AG08395 (cell line): ENCODE measurements at places on chromosomes 1 and 21.

DNA sequence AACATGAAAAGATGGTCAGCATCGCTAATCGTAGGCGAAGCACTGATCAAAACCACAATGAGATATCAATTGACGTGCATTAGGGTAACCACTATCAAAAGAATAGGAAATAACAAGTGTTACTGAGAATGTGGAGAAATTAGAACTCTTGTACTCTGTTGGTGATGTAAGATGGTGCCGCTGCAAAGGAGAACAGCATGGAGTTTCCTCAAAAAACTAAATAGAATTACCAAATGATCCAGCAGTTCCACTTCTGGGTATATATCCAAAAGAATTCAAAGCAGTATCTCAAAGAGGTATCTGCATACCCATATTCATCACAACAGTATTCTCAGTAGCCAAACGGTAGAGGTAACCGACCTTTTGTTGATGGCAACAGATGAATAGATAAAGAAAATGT, 8.3 kb upstream of the CD101 start:
- DNase-seq, result no peak

GRCh38 chr1:6005276-6005917, 13.2 kb upstream of the NPHP4 start:
- DNase-seq, result no peak

- no peak for DNase-seq
Observed at GRCh38 chr1:62128745-62129144, 65.9 kb upstream of the L1TD1 start.

DNA sequence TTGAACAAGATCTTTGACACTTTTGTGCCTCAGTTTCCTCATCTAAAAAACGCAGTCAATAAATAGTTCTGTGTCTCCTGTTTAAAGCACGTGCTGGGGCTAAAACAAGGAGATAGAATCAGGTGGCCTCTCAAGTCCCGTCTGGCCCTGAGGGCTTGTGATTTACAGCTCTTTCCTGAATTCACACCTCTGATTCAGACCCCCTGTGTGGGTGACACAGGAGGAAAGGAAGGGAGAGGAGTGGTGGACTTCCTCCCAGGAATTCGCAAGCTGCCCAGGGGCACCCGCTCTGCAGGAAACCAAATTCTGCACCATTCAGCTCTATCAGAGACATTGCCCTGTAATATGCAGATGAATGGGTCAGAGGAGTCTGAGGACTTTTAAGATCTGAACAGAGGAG, 5.2 kb upstream of the PRR9 start:
- no peak for DNase-seq

- no peak for DNase-seq
Observed at GRCh38 chr21:43825936-43826622, 36.7 kb downstream of the RRP1 start.

DNA sequence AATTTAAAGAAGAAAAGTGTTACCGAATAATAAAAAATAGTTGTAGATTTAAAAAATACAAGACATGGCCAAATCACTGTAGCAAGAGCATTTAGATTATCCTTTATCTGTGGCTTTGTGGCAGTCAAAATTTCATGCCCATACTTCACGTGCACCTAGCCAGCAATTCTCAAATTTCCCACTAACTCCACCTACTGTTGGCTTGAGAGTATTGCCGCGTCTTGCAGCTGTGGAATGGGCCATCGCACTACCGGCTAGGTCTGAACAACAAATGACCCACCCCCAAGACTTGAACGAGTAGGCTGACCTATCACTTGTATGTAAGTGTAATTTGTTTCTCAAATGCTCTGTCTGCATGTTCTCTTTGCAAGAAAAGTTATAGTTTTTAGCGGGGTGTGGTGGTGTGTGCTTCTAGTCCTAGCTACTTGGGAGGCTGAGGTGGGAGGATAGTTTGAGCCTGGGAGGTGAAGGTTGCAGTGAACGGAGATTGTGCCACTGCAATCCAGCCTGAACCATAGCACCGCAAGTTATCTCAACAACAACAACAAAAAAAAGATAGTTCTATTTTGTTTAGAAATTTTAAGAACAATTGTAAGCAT, 4.1 kb downstream of the KRTAP13-4 start:
- DNase-seq, result peak; percentile 2

DNA sequence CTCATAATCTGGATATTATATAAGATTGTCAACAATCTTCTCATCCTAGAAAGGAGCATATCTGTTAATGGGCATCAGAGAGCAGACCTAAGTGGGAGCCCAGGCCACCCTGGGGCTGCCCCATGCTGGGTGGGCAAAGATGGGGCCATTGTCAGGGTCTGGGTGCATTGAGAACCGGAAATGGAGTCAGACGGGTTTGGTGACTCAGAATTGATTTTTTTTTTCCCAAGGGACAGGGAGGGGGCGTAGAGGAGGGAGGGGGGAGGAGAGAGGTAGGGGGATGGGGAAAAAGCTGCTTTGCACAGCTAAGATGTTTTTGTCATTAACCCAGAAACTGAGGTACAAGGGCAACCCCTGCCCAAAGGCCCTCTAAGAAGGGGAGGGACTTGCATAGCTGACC, 1.3 kb downstream of the ATXN7L2 start:
- no peak for DNase-seq

DNA sequence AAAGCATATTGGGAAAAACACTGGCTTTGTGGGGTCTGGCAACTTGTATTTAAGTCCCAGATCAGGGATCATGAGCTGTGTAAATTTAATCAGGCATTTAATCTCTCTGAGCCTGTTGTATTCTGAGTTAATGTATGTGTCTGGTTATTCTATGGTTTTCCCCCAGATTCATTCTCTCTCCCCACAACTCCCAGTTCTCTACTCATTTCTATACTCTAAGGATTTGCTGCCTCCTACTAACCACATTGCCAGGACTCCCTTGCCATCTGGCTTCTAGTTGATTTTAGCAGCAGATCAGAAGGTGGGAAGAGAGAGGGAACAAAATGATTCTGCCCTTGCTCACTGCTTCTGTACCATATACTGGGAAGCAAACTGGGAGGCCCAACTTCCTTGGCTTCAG, 31.4 kb upstream of the S1PR1 start:
- no peak for DNase-seq

GRCh38 chr1:151763990-151764389, 694 bp upstream of the MRPL9 start:
- DNase-seq, result peak; percentile 25

DNA sequence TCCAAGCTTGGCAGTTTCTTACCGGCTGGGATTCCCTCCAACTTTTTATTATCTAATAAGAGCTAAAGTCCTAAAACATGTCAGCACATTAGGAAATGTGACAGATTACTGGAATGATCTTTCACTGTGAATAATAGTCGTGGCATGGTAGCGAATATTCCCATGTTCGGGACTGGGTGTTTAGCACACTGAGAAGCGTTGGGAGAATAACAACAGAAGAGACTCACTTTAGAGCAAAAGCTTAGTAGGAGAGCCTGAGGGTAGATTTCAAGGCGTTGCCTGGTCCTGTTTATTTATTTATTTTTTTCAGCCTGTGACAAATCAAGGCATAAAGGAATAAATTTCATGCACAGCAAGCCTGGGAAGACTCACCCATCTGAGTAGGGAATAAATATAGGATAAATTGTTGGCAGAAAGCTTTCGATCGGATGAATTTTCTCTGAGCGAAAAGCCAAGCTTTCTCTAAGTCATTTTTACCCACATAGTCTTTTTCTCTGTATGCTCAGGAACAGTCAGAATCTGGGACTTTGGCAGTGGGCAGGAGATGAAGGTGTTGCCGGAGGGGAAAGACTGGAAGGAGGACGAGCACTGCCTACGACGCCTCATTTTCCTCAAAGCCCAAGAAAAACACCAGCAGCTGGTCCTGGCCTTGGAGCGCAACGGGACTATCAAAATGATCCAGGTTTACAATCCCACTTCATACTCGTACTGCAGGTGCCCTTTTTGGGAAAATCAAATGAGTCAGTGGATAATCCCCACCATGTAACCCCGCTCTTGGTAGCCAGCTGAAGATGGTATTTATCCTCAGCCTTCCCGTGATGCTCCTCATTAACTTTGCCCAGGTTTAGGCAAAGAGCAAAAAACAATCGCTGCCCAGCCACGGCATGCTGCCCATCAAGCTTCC, 97.2 kb downstream of the WDR64 start:
- peak; percentile 5 for DNase-seq

DNA sequence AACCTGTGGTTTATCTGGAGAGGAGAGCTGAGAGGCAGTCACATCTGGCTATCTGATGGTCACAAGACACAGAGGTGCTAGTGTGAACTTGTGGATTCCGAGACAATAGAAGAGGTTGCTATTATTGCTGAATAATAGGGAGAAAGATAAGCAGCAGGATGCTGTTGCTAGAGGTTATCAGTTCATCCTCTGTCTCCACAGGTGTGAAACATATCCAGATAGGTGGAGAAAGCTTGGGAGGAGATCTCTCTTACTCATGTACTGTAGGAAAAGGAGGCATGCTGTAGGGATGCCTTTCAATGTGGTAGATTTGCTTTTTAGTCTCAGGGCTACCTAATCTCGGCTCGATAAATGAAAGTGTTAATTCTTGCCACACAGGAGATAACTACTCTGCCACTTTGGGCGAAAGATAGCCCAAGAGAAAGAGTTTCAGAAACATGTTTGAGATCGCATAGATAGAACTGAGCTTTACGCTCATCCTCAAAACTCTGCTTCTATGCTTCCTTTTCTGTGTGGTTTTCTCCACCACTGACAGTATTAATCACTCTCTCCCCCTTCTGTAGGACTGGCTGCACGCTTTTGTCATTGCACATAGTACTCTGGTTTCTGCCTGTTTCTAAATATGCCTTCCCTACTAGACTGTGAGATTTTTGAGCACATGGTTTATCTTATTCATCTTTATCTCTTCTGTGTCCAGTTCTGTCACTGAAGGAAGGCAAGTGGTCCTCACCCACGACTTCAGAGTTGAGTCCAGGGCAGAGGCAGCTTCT, 36.7 kb upstream of the PLXNA2 start:
- no peak for DNase-seq

DNA sequence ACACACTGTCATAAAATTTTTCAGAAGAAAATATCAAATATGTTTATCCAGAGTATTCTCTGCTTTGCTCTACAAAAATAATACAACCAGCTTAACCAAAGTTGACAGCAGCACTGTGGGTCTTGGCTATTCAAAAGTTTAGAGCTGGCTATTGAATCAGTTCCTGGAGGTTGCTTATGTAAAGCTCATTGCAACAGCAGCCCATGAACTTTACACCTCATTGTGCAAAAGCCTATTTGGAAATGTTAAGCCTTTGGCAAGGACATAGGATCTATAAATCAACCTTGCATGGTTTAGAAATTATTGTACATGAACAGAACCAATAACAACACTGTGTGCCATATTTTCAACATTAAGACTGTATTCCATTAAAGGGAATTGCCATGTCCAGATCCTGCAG, 714.9 kb downstream of the ADGRL2 start:
- DNase-seq, result no peak

DNA sequence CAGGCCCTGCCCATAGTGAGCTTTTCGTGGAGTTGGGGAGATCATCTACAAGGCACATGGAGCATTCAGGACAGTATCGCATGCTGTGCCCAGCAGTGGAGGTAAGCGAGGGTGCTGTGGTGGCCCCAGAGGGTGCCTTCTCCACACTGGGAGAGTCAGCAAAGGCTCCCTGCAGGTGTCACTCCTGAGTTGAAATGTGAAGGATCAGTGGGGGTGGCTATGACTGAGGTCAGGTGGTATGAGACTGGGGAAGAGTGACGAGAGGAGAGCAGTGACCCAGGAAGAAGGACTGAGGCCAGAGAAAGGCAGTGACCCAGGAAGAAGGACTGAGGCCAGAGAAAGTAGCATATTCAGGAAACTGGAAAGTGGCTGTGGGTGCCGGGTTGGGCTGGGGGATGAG, 53.0 kb downstream of the SPAG17 start:
- DNase-seq, result no peak

DNA sequence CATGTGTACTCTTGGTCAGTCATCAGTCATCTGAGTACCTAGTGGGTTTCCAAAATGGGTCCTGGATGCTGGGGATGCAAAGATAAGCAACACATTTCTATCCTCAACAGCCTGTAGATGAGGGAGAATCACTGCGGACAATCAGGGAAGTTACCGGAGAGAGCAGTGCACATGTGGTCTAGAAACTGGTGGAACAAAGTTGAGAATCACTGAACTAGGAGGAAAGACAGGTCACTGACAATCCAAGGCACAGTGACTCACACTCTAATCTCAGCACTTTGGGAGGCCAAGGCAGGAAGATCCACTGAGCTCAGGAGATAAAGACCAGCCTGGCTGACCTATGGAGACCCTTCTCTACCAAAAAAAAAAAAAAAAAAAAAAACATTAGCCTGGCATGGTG, 31.4 kb upstream of the LGALS8 start:
- no peak for DNase-seq

DNA sequence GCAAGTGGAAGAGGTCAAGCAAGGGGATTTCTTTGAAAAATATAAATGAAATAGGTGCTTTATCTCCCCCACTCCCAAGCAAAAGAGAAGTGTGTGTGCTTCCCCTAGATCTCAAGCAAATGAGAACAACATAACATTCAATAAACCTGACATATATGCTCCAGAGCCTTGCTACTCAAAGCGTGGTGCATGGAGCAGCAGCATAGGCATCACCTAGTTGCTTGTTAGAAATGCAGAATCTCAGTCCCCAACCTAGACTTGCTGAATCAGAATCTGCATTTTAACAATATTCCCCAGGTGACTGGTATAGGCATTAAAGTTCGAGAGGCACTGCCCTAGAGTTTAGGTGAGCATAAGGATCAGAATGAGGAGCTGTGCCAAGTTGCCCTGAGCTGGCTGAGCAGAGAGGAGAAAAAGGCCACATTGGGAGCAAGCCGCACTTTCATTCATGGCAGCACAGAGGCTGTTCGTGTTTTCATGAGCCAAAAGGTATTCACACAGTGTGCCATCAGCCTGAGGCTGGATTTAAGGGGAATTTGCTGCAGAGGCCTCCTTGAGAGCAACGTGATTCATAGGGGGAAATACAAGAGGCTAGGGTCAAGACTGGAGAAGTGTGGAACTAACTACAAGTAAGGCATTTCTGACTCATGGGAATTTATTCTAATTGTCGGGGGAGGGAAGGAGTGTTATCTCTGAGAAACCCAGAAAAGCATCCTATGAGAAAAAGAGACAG, 14.3 kb upstream of the LPAR3 start:
- DNase-seq, result no peak

GRCh38 chr21:43716376-43717165, 2.4 kb upstream of the PDXK start:
- DNase-seq, result peak; percentile 74
